Caudate nucleus (tissue), 63 donors: ENCODE measurements at places on chromosomes 2 and 18.

- DNase-seq = no peak
These were observed 427.7 kb downstream of the CDH2 start for GRCh38 chr18:27749194-27749593.

DNA sequence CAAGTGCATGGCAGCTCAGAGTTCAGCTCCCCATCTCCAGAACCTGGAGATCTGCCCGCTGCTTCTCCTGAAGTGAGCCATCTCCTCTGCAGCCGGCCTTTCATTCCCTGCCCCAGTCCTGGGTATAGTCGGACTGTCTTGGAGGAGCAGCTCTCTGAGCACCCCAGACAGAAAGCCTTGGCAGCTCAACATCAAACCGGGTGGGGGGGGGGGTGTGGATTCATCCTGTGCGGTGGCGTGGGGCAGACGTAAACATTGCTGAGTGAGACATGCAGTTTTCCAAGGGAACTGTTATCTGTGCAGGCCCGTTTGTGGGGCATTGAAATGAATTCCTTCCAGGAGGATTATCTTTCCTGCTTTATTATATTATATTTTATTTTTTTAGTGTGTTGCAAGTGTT, 125.9 kb upstream of the MYCN start:
- DNase-seq = no peak

DNA sequence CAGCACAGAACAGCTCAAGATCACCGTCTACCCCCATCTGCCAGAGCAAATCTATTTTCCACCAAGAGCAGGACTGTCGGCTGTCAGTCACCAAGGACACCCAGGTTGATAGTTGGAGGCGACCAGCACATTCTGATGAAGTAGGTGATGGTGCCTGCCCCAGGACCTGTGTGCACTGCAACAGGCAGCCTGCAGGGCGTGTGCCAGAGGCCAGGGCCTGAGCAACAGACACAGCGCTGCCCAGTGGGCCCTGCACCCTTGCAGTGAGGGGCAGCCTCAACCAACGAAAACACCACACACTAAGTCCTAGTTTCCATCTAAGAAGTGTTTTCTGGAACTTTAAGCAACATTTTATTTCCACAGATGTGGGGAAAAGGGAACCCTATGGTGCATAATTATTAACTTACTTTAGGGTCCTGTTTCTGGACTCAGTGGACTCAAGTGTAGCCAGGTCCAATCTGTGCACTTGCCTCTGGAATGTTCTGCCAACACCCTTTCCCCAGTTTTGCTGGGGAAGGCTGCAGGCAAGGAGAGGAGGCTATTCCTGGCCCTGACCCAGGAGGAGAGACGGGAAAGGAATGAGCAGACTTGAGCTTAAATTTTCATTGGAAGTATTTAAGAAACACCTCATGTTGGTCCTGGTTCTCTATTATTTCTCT, 61.5 kb downstream of the ADNP2 start:
- no peak for DNase-seq

GRCh38 chr2:120658042-120658769, 77.5 kb upstream of the GLI2 start:
- DNase-seq = no peak

DNA sequence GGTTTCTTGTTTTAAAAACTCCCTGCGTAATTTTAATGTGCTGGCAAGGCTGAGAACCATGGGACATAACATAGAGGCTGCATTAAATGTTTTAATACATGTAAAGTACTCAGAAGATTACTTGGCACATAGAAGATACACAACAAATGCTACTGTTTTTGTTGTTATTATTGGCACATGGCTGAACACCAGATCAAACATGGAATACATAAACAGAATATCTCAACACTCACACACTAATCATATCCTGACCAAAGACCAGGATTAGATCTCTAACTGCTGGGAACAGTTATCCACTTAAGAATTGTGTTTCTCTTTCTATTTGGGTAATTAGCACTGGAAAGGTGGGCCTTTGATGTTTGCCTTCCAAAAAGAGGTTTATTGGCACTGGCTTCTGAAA, 69.3 kb downstream of the KCNE4 start:
- DNase-seq = no peak

- no peak for DNase-seq
These were observed 17.9 kb upstream of the PTPN4 start for GRCh38 chr2:119741868-119742267.

GRCh38 chr2:120761911-120762310, 26.2 kb downstream of the GLI2 start:
- DNase-seq = no peak

DNA sequence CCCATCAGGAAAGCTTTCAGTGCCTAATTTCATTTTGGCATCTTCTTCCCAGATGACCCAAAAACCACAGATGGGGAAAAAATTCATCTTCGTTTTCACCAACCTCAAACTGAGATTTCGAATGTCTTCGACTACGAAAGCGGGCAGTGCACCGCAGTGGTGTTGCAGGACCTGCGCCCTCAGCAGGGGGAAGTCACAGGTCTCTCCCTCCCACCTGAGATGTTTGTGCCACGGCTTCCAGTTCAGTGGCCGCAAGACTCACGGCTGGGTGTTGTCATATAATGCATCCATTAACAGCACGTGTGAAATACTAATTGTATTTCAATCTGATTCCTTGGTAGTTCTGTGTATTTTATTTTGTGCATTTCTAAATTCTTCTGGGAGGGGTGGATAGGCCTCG, 66.2 kb upstream of the SALL3 start:
- no peak for DNase-seq
